Activated CD4-positive, alpha-beta T cell treated with anti-CD3 and anti-CD28 coated beads, Interleukin-2, amount 50 U/mL, for 16 hours (primary cell): ENCODE measurements at places on chromosomes 3 and 15.

DNA sequence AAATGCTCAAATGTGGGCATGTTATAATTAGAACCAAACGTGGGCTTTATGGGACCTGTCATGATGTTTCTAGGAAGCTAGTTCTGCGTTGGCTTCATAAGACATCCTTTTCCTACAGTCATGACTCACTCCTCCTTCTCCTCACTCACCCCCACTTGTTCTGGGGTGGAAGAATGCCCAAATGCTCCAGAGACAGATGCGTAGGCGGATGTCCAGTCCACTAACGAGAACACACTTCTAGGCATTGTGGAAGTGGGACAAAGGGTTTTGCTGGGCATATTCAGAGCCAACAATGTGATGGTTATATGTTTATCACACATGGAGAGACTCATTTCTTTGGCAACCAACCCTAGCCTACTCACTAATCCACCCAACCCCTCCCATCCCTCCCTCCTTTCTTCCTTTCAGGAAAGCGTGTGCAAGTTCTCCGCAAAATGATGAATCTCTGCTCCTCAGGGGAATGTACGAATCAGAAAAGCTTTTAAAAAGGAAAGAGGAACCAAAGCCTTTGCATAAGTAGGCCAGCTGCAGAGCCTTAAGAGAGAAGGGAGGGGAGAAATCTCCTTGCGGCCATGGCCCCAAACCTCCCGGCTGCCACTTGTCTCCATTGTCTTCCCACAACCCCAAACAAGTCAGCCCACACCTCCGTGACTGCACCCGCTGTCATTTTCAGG is 123.0 kb upstream of the SPRED1 start:
- DNase-seq, result peak; percentile 28

GRCh38 chr15:44788748-44789147 is 52.4 kb downstream of the TRIM69 start:
- peak; percentile 65 for DNase-seq

DNA sequence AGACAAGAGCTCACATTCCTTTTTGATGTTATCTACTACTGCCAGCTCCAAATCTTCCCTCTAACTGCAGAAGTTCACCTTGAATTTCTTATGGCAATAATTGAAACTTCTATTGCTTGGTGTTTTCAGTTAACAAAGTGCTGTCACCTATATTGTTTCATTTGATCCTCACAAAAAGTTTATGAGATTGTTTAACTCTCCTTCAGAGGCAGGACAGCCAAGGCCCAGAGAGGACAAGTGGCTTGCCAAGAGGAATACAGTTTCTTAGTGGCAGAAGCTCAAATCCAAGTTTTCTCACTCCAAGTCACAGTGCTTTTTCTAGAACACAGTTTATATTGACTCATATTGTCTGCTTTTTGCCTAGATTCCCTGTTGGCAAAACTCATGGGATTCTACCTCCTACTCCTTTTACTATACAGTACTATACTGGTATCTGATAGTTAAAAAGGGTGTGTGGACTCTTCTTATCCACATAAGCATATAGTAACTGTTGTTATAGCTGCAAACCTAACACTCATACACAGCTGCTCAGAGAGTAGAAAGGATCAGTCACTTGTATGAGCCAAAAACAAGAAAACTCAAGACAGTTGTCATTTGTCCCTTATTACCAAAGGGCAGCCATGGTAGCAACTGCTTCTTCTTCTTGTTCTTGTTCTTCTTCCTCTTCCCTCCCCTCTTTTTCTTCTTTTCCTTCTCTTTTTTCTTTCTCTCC is 15.9 kb downstream of the TM4SF4 start:
- no peak for DNase-seq

DNA sequence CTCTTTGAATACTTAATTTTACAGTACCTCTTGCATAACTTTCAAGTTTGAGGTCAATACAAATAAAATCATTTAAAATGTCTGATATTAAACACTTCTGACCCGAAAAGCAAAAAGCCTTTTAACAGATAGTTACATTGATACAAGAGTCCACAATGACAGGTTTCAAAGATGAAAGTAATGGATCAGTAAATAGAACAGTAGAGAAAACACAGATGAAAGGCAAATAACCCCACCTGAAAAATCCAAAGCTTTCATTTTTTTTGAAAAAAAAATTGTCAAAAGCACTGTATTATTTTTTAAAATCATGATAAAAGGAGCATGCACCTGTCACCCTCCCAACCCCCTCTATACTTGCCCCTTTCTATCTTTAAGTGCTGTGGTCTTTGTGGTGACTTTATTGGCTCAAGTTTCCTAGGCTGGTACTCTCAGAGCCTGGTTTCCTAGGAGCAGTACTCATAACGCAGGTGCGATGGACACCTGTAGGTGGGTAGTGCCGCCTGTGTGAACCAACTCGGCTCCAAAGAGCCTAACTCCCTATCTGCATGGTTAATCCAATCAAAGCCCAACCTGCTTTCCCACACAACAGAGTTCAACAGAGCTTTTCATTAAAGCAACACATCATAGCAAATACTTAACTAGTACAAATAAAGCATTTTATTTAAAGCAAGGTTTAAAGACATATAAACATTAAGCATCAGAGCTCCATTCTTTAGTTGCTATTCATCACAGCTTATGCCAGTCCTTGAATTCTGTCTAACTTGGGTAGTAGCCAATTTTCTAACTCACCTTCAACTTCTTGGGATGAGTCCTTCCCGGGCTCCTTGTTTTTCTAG is 32.2 kb downstream of the LIPC start:
- DNase-seq, result no peak

- no peak for DNase-seq
These were observed 84.7 kb upstream of the LMCD1 start for GRCh38 chr3:8416965-8417364.

- peak; percentile 73 for DNase-seq
These were observed 146.2 kb downstream of the KLF13 start for GRCh38 chr15:31472636-31473384.

GRCh38 chr15:56837273-56837672 is 81.2 kb upstream of the TCF12 start:
- DNase-seq, result no peak

GRCh38 chr15:73832657-73833056 is 40.7 kb upstream of the TBC1D21 start:
- no peak for DNase-seq

GRCh38 chr15:101537483-101538080 is 48.1 kb upstream of the PCSK6 start:
- DNase-seq, result no peak

GRCh38 chr15:28106294-28107110 is 7.4 kb upstream of the OCA2 start:
- no peak for DNase-seq

DNA sequence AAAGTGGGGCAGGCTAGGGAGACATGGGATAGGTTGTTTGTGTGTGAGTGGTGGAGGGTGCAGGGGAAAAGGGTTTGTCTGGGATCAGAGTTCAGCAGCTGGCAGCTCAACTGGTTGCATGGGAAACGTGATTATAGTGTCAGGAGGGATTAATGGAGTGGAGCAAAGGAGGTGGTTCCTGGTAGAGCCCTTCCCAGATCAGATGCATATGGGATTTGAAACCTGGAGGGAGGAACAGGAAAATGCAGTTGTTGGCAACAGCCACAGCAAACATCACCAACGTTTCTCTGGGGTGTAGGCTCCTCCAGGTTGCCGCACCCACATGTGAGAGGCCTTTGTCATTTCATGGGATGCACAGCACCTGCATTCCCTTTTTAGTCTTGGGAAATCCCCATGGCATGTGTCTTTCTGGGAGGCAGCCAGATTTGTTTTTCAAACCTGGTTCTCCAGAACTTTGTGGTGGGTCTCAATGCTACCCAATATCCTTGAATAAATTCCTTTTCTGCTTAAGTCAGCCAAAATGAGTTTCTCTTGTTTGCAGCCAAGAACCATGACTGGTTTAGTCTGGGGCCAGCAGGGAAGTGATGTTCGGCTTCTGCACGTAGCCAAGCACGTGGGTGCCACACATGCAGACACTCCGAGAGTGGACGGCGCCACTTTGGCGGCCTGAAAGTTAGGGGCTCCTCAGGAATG is 61.3 kb downstream of the BDH1 start:
- DNase-seq, result no peak

GRCh38 chr3:146739203-146739671 is 134.1 kb upstream of the PLSCR5 start:
- DNase-seq, result no peak

DNA sequence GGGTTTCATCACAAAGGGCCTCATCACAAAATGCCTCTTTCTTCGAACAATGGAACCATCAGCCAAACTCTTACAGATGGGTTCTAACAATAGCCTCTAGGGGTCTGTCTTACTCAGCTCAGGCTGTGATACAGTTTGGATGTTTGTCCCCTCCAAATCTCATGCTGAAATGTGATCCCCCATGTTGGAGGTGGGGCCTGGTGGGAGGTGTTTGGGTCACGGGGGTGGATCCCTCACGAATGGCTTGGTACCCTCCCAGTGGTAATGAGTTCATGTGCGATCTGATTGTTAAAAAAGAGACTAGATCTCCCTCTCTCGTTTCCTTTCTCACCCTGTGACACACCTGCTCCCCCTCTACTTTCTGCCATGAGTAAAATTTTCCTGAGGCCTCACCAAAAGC is 47.9 kb upstream of the LIPC start:
- peak; percentile 6 for DNase-seq

DNA sequence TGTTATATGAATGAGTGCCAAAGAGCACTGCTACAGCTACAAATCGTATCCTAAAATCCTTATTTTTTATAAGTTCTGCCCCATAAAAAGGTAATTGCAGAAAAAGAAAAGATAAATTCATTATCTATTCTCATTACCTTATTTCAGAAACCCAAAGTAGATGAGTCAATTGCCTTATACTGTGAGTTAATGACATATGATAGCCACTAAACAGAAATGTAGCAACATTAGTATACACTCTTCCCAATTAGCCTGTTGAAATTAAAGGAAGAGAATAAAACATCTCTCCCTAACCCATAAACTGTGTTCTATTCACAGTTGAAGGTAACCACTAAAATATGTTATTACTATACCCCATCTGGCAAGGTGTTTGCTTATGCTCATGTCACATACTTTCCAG is 11.0 kb downstream of the TBL1XR1 start:
- DNase-seq, result no peak

DNA sequence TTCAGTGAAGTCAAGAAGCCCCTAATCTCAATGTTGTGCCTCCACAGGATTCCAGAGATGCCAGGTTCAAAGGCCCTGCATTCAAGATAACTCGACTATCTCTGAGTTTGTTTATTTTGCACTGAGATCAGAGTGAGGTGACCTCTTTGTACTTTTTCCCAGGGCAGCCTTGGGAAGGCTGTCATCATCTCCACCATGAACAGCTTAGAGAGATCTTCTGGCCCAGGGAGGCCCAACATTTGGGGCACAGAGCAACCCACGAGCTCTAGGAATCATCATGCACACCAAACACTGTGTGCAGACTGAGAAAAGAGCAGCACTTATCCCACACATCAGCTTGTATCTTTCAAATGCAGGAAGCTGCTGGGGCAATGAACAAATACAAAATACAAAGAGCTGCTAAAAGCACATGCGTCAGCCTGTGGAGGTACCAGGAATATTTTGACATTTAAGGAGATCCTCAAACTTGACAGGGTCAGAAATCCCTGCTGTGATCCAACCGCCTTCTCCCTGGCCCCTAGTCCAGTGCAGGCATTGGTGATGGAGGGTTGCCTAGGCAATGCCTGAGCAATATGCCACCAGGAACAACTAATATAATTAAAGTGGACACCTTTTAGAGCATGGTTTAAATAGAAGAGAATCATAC is 33.6 kb downstream of the TRIM42 start:
- no peak for DNase-seq

DNA sequence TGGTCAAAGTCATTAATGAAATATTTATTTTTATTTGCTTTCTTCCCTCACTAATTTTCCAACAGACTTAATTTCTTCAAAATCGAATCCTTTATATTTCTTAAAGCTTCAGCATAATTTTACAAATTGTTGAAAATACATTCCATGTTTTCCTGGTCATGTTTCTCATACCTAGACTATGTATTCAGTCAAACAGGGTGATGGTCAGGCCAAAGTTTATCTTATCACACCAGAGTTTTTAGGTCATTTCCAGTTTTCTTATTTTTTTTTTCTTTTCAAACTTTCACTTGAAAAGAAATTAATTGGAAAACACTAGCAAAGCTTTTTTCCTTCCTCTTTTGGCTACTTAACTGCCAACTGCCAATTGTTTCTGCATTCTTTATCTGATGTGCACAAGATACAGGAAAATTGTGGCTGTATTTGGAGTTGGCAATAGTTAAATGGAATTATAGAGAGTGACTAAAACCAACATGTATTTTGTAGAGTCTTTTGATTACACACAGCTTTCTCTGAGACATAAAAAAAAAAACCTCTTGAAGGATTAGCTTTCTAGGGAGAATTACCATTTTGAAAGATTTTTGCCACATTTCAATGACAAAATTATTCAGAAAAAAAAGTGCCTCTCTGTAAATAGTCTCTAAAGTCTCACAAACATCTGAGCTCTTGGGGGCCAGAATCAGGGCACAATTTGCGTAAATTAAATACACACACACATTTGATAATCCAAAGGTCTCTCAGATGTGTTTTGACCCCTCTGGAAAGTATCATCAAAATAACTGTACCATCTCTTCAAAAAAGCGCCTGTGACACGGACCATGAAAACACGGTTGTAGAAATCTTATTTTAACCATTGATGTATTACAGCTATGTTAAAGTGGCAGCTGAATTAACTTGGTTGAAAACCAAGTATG is 603.2 kb upstream of the KCNMB2 start:
- no peak for DNase-seq

GRCh38 chr15:74397239-74398068 is 30.0 kb upstream of the CYP11A1 start:
- DNase-seq, result no peak
